ENCODE measurements at places on chromosomes 1 and 21. TPM values are rescaled to one million over a fixed set of nuclear protein-coding genes. Genes with fewer than 3 reads are reported as not detected.

The AURKAIP1 gene
- total RNA-seq = 63.0 TPM

The TARS2 gene
- total RNA-seq = 10.9 TPM

GRCh38 chr1:6260433-6260934, 414 bp downstream of the GPR153 start:
- H3K27ac ChIP-seq = no peak overlapping the region
- H3K27me3 ChIP-seq = no peaks in the 10 kb centered on the region
- H3K4me3 ChIP-seq = peak overlapping the region; percentile 75

- no peak overlapping the region for H3K27ac ChIP-seq
- no peak for DNase-seq
- no peaks in the 10 kb centered on the region for H3K4me1 ChIP-seq
- H3K36me3 ChIP-seq = no peaks in the 10 kb centered on the region
- H3K4me3 ChIP-seq = no peak overlapping the region
These were observed 2.6 kb upstream of the CD2 start for GRCh38 chr1:116751621-116752020.

DNA sequence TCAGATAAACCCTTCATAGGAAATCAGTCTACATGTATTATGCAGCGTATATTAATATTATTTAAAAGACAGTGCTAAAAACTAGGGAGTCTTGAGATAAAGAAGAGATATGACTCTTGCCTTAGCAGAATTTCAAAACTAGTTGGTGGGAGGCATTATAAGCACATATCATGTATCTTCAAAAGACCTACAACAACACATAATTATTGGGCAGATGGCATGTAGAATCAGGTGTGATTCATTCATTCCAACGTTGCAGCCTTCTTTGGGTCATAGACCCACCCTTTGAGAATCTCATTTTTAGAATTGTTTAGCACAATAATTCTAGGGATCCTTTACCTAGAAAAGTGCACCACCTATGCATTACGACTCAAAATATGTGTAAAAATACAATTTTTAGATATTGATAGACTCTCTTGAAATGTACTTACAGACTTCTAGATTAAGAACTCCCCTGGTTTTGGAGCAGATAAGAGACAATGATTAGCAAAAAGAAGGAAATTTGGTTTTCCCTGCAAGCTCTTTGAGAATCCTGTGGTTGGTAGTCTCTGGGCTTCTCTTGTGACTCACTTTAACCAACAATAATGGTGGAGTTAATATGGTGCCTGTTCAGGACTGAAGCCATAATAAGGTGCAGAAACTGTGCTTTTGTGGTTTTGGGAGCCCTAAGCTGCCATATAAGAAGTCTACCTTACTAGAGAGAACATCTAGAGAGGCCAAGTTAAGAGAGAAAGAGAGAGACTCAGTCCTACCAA, 85.3 kb upstream of the RGS4 start:
- H3K27me3 ChIP-seq = no peaks in the 10 kb centered on the region
- no peak overlapping the region for H3K27ac ChIP-seq
- no peak for DNase-seq
- H3K36me3 ChIP-seq = no peaks in the 10 kb centered on the region
- no peaks in the 10 kb centered on the region for H3K4me1 ChIP-seq
